Thoracic aorta (tissue), 2 donors: ENCODE measurements at places on chromosomes 13 and 19.

- DNase-seq = no peak
These were observed 97.4 kb downstream of the ARHGEF7 start for GRCh38 chr13:111212517-111212873.

GRCh38 chr19:51166846-51167490, 24.9 kb downstream of the SIGLEC7 start:
- no peak for DNase-seq

DNA sequence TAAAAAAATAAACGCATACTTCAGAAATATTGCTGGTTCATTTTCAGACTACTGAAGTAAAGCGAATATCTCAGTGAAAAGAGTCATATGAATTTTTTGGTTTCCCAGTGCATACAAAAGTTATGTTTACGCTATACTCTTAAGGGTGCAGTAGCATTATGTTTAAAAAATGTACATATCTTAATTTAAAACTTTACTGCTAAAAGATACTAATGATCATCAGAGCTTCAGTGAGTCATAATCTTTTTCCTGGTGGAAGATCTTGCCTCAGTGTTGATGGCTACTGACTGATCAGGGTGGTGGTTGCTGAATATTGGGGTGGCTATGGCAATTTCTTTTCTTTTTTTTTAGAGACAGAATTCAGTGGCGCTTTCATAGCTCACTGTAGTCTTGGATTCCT, 48.9 kb downstream of the NDFIP2 start:
- DNase-seq = no peak

DNA sequence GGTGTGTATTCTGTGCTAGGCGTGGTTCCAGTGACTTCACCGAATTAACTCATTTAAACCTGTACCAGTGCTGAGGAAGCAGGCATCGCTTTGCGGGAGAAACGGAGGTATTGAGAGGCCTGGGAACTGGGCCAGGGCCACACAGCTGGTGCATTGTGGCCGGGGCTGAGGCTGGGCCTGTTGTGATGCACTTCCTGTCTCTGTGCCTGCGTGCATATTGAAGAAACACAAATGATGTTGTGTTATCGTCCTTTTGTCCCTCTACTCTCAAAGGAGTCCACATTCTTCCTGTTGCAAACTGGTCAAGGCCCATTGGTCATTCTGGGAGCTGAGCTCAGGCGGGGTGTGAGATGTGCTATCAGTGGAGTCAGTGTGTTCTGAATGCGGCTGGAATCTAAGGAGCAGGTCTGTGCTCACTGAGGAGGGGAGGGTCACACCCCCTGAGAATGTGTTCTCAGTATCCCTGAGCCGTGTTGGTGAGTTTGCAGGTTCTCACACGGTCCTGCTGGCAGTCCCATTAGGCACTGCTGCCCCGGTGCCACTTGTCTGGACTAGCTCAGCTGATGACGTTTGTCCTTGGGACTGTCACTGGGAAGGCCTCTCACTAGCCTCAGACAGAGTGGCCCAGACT, 62.1 kb downstream of the ARHGEF7 start:
- DNase-seq = no peak

- DNase-seq = no peak
These were observed 3.3 kb downstream of the AKT1S1 start for GRCh38 chr19:49873834-49874233.

DNA sequence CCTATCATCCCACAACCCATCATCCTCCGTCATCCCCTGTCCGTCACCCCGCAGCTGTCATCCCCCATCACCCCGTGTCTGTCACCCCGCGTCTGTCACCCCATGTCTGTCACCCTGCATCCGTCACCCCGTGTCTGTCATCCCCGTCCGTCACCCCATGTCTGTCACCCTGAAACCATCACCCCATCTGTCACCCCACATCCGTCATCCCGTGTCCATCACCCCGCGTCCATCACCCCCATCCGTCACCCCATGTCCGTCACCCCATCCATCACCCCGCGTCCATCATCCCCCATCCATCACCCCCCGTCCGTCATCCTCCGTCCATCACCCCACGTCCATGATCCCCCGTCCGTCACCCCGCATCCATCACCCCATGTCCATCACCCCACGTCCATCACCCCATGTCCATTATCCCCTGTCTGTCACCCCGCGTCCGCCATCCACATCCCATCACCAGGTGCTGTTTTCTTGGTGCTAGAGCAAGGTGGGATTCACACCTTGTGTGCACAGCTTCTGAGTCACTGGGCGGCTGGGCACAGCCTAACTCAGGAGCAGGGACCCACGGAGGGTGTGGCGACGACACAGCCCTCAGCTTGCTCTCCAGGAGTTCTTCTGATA, 24.2 kb downstream of the RASA3 start:
- DNase-seq = no peak

DNA sequence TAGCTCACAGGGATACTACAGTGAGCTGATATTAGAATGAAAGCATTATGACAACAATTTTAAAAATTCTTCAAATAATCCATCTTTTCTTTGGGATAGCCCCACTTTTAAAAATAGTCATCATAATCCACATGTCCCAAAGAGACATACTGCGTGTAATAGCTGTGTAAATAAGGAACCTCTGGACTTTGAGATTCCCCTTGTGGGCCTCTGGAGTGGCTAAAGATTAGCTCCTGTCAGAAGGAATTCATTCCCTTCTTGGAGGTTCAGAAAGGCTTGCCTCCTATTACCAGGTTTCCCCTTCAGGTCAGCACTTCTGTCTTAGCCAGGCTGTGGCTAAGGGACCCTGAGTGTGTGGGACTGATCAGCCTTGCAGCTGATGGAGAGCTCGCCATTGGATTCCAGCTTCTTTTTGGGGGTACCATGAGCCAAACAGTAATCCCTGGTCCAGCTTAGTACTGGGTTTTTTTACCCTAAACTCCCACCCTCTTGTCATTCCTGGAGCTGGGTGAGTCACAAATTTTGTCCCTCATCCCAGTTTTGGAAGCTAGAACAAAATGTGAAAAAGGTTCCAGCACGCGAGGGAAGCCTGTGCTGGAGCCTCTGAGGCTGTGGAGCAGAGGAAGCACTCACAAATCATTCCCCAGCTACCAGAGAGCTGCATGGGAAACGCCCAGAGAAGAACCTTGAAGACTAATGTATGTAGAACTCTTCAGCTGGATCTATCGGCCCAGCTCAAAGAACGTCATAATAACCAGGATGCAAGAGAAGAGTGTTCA, 96.7 kb downstream of the RNASEH2B start:
- DNase-seq = peak; percentile 12

DNA sequence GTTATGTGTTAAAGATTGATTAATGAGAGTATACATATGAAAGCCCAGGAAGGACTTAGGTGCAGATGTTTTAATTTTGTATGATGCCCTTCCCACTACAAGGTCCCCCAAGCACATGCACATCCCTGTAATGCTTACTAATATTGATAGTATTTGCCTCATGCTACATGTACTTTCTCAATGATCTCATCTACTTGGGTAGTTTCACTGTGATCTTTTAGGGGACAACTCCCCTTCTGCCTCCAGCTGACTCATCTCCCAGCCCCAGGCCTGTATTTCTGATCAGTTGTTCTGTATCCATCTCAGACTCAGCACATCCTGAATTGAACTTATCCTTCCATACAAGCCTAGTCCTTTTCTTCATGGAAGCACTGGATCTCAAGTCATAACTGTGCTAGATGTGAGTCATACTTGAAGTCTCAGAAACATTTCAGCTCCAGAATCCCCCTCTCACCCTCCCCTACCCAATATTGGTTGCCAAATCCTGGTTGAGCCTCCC, 49.4 kb upstream of the INTS6 start:
- DNase-seq = no peak

GRCh38 chr13:75357576-75358289, 124.2 kb downstream of the TBC1D4 start:
- DNase-seq = no peak

DNA sequence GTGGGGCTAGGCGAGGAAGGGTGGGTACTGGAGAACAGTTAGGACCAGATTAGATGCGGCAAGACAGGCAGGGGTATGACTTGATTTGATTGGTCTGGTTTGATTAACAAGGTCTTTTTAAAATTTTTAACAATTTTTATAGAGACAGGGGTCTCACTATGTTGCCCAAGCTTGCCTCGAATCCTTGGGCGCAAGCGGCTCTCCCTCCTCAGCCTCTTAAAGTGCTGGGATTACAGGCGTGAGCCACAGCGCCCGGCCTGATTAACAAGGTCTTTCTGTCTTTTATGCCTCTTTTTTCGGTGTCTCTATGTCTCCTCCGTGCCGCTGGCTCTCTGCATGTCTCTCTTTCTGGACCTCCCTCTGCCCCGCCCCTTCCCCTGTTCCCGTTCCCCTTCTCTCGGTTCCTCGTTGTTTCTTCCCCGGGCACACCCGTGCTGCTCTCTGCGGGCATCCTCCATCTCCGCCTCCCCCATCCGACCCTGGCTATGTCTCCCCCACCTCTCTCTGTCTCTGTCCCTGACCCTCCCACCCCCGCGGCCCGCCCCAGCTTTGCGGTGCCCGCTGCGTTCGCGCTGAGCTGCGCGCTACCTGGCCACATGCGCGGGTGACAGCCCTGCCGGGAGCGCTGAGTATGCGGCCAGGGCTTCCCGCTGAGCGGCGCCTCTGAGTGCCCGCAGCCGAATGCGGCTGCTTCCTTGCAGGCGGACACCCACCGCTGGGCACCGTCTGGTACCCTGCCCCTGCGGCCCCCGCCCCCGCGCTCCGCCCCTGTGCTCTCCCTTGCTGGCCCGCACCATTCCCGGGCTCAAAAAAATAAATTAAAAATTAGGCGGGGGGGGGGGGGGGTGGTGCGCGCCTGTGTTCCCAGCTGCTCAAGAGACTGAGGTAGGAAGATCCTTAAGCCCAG, 8.1 kb upstream of the SDHAF1 start:
- no peak for DNase-seq

DNA sequence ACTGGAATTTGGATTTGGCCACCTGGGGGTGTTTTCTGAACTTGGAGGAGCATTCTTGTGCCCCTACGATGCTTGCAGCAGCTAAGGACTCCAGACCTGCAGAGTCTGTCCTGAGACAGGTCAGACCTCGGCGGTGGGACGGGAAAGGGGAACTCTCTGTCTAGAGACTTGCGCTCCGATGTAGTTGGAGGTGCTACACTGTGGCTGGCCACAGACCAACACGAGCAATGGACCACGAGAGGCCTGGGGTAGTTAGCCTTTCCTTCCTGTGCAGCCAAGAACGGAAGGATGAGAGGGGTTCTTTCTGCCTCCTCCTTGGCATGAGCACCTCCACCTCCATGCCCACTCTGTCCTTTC, 5.9 kb upstream of the GRAMD1A start:
- no peak for DNase-seq

- no peak for DNase-seq
These were observed 16.2 kb downstream of the COL4A2 start for GRCh38 chr13:110323172-110323891.

DNA sequence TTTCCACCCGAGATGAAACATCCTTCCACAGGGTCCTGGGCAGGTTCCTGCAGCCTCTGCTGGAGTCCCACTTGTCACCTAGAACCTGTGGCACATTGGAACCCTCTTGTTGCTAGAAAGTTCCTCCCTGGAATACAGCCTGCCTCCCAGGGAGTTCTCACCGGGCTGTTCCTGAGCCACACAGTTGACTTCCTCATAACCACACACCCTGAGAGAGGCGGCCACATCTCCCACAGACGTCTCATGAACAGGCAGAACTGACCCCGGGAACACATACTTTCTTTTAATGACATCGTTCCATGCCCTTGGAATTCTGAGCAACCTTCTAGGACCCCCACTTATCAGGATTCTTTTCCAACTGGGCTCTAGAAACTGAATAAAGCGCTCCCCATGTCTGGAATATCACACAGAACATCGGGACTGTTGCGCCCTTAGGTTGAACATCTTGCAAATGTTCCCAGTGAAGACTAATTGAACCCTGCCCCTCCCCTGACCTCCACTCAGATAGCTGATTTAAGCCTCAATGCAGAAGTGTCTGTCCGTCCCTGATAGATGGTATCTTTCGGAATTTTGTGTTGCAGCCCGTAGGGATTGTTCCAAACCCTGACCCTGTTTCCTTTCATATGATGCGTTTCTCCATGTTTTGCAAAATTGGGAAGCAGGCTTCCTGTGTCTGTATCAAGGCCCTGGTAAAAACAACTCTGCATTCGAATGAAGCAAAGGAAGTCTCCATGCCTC, 91.1 kb downstream of the RAB20 start:
- no peak for DNase-seq

GRCh38 chr19:30001791-30002190, 59.8 kb downstream of the URI1 start:
- no peak for DNase-seq

GRCh38 chr13:90402102-90402501, 945.4 kb upstream of the MIR17HG start:
- no peak for DNase-seq

DNA sequence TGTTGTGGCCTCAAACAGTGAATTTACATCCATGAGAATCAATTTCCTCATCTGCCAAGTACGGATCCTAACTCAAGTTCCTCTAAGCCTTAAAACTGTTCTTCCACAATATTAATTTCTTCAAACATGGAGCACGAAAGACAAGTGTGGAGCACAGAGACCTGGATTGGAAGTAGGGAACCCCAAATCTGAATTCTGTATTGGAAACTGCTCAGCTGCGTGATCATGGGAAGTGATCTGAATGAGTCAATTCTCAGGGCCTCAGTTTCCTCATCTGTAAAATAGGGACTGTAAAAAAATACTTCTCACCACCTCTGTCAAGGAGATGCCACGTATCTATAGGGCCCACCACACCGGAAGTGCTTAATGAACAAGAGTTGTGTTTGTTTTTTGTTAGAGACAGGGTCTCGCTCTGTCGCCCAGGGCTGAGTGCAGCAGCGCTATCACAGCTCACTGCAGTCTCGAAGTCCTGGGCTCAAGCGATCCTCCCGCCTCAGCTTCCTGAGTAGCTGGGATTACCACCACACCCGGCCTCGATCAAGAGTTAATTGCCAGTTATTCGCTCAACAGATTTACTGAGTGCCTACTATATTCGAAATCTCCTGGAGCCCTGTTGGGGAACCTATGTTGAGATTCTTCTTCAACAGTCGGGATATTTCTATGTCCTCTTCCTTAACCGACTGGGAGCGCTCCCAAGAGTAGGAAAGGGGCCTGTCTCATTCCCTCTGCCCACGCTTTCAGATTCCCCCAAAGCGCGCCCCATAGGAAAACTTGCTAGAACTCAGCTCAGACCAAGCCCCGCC, 1.6 kb downstream of the SERTAD3 start:
- DNase-seq = no peak

- DNase-seq = no peak
These were observed 1.6 kb downstream of the FTL start for GRCh38 chr19:48966541-48967345.

GRCh38 chr19:49475995-49476880, 2.2 kb downstream of the FLT3LG start:
- DNase-seq = no peak

- DNase-seq = no peak
These were observed 403 bp upstream of the ADAMTS10 start for GRCh38 chr19:8610936-8611300.

DNA sequence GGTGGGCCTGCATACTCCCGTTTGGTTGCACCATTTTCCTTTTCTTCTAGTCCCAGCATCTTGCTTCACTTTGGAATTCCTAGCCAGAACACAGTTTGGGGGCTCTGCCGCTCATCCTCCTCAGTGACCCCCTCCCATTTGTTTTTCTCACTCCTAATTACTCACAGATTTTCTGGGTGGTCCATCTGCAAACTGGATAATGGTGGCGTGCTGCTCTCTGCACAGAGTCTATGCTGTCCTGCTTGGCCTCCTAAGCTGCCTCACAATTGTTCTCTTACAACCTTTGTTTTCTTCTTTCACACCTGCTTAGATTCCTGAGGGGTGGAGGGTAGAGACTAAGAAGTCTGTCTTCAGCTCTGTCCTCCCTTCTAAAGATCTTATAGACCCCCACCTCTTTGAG, 80.8 kb downstream of the SHISA2 start:
- DNase-seq = no peak

- DNase-seq = no peak
These were observed 11.3 kb downstream of the ZNF132 start for GRCh38 chr19:58428617-58429016.

- no peak for DNase-seq
These were observed 3.1 kb upstream of the PTPRH start for GRCh38 chr19:55212447-55212846.
